ENCODE measurements at places on chromosomes 3 and 15.

GRCh38 chr3:153567011-153567410, 405.0 kb downstream of the RAP2B start:
- no peak for DNase-seq

- no peak for DNase-seq
These were observed 181.8 kb downstream of the OXSM start for GRCh38 chr3:25971736-25972135.

DNA sequence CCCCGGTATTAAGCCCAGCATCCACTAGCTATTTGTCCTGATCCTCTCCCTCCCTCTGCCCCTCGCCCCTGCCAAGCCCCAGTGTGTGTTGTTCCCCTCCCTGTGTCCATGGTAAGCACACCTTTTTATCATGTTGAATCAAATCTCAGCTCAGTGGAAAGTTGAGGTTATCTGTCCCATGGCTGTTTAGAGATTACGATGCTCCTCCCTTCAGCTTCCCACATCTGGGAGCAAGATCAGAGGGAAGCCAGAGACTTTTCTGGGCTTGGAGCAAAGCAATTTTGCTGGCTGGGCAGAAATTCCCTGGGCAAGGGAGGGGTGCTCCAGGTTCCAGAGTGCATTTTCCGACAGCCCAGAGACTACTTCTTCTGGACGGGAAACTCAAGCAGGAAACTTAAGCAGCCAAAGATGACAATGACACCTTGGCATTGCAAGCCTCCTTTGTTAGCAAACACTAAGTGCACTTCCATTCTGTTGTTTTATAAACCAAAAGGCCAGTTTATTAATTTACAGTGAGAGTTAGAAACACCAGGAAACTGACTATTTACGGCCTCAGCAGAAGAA, 104.5 kb downstream of the MESD start:
- no peak for DNase-seq

- no peak for DNase-seq
These were observed 6.1 kb downstream of the NGRN start for GRCh38 chr15:90271459-90272166.

- no peak for DNase-seq
These were observed 5.7 kb upstream of the FOXB1 start for GRCh38 chr15:59998305-59998949.

DNA sequence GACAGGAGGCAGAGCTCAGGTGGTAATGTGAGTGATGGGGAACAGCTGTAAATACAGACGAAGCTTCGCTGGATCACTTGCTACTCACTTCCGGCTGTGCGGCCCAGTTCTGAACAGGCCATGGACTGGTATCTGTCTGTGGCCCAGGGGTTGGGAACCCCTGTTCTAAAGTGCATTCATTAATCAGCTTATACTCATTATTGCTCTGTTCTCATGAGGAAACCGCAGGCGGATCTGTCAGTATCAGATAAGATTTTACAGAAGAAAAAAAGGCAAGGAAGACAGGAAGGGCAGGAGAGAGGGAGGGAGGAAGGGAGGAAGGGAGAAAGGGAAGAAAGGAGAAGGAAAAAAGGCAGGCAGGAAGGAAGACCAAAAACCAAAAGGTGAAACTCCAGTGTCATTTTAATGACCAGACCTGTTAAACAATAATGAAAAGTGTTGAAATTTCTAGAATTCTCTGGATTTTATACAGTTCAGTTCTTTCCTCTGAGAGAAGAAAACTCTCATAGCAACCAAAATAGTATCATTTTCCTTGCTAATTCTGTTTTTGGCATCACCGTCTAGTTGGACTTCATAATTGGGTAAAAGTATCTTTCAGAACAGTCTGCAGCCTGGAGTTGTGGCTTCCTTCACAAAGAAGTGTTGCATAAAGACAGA, 128.0 kb upstream of the PROK2 start:
- DNase-seq = no peak

GRCh38 chr3:157436583-157437291, at the start of gene PTX3:
TSS of gene PTX3 (plus strand) at chr3:157436850. CDS start at chr3:157436934, 84 bp downstream.
- no peak for DNase-seq

DNA sequence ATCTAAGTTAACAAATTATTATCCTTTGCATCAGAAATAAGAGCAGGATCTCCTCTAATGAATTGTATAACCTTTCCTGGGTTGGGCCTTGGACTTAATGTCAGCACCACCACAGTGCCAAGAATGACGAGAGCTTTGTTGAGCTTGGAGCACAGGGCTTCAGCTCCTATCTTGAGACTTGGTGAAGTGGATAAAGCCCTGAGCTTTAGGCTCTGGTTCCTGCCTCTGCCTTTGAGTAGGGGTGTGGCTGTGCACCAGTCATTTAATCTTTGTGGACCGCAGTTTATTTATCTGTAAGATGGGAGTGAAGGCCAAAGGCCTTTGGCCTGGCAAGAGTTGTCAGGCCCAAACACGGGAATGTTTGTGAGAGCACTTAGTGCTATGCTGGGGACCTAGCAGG, 162.2 kb downstream of the VGLL4 start:
- no peak for DNase-seq

DNA sequence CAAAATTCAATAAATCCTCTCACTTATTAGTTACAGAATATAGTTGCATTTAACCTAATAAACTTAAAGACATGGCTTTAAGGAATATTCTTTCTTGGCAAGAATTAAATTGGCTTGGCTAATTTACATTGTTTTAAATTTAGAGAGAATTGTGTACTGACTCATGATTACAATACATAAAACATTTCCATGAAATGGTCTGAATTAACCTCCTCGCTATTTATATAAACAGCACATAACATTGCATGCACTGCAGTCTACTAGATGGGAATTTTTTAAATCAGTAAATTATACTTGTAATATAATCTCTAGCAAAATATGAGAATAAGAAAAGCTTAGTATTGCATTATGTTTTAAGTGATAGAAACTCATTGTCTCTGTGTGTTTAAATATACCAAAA, 268.9 kb downstream of the SHOX2 start:
- no peak for DNase-seq

GRCh38 chr15:91603384-91604080, 250.0 kb upstream of the SLCO3A1 start:
- no peak for DNase-seq

- DNase-seq = peak; percentile 20
These were observed 71.8 kb downstream of the TMEM44 start for GRCh38 chr3:194561306-194561974.

- no peak for DNase-seq
These were observed 301.5 kb downstream of the MEX3B start for GRCh38 chr15:81744364-81744763.

GRCh38 chr3:17399586-17399985, 342.8 kb downstream of the TBC1D5 start:
- no peak for DNase-seq

DNA sequence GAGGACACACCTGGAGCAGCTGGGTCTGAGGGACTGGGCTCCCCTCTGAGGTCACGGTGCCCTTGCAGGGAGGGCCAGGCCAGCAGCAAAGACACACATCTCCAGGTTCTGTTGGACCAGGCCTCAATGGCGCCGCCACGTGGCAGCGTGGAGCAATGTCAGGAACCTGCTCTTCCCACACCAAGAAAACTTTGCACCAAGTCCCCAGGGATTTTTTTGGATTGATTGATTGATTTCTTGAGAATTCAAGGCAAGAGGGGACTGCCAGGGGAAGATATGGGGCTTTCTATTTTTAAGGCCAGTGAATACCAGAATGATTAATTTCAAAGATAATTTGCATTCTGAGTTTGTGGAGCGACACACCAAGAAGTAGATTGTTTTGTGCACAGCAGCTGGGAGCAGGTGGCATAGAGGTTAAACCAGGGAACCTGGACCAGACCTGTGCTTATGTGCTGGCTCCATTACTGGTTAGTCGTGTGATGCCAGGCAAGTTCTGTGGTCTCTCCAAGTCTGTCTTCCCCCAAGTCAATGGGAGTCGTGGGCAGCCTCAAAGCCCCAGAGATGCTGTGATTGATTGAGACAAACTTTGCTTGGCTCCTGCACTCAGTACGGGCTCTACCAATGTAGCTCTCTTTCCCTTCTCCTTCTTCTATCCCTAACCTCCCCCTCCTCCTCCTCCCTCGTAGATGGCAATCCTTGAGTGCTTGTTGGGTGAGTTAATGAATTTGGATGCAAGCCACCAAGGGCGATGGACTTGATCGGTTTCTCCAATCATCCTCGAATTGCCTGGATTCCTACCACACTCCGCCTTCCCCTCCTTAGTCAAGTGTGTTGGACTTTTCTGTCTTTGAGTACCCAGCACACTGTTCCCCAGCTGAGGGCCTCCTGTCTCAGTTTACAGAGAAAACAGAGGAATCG, 96.2 kb upstream of the TRPM1 start:
- DNase-seq = no peak

All from GF-D8 (cell line).